ENCODE measurements at places on chromosomes 4 and X.

DNA sequence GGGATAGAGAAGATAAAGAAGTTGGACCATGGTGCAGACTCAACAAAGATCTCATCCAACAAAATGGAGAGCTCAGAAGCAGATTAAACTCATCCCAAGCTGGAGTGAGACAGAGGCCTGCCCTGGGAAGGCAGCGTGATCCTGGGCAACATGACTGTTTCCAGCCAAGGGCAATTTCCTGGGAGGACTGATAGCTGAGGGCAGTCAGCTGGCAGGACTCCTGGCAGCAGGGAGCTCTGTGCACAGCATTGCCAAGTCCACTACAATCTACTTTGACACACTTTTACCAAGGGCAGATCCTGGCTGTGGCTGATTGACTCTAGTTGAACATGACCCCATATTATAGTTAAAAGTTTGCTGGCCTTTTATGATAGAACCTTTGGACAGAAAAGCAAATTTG, 357.3 kb upstream of the RASGEF1B start:
- DNase-seq, result no peak

DNA sequence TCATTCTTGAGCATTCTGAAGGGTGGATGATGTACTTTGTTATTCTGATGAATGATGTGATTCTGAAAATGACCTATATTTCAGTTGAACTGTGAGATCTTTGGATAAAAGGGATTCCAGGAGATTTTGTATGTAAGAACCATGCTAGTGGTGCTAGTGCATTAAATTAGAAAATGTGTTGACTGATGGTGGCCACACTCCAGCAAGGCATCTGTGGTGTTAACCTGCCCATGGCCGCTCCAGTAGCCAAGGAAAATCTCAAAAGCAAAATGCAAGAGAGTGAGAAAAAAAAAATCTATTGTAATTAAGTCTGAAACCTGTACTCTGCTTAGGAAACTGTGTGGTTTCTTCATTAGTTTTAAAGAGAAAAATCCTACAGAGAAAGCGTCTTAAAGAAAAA, 93.5 kb downstream of the WWC2 start:
- no peak for DNase-seq

- DNase-seq, result no peak
Observed at GRCh38 chr4:79609817-79610216, 201.8 kb upstream of the GK2 start.

DNA sequence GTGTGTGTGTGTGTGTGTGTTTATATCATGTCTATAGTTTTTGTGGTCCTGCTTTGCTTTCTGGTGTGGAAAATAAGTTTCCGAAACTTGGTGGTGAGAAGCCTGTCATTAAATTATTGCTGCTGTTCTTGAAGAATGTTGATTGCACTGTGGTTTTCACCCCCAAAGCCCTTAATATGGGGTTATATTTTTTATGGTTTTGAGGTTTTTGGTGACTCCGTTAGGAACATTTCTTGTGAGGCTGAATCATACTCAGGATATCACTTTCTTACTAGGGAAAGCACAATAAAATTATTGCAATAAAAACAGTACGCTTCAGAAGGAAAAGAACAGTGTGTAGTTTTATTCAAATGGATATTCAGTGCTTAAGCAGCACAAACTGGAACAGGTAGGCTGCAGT, 539.1 kb upstream of the MAGEB18 start:
- no peak for DNase-seq

DNA sequence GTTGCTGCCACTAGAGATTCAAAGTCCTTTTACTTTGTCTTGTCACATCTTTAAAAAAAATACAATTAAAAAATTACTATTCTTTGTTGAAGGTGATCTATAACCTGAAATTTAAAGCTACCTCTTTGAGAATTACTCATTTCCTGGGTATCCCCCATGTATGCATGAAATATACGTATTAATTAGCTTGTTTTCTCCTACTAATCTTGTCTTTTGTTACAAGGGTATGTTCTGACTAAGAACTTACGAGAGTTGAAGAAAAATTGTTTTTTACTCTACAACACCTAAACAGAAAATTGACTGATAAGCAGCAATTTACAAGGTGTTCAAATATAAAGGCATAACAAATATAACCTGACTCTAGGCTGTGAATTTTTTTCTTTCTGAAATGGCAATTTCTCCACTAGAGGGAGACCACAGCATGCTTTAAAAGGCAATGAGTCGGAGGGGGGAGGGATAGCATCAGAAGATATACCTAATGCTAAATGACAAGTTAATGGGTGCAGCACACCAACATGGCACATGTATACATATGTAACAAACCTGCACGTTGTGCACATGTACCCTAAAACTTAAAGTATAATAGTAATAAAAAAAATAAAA, 249.6 kb downstream of the OPHN1 start:
- no peak for DNase-seq

- no peak for DNase-seq
Observed at GRCh38 chrX:103730796-103731493, 20.2 kb downstream of the TMEM31 start.

DNA sequence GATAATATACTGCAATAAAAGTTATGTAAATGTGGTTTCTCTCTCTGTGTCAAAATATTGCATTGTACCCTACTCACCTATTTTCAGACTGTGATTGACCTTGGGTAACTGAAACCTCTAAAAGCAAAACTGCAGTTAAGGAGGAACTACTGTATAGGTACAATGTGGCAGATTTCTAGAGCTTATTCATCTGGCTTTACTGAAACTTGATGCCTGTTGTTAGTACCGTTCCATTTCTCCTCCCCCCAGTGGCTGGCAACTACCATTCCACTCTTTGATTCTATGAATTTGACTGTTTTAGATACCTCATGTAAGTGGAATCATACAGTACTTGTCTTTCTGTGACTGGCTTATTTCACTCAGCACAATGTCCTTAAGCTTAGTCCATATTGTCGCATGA, 61.9 kb downstream of the HOPX start:
- no peak for DNase-seq

- DNase-seq, result no peak
Observed at GRCh38 chr4:120007191-120007871, 59.3 kb downstream of the MAD2L1 start.

DNA sequence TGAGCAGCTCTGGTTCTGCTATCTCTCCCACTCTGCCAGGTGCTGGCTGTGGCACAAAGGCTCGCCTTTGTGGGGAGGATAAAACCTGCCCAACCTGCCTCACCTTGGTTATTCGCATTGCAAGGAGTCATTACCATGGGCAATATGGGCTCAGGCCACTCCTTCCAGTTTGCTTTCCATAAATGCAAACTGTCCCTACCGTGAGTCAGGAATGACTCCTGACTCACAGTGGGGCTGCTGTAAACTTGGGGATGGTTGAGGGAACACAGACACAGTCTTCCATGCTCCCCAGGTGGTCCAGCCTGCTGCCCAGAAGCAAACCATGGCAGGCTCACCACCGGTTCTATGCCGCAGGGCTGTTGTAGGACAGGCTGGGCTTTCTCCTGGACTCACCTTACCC, 36.1 kb downstream of the COQ2 start:
- no peak for DNase-seq

- DNase-seq, result no peak
Observed at GRCh38 chr4:147299205-147299604, 181.7 kb upstream of the EDNRA start.

DNA sequence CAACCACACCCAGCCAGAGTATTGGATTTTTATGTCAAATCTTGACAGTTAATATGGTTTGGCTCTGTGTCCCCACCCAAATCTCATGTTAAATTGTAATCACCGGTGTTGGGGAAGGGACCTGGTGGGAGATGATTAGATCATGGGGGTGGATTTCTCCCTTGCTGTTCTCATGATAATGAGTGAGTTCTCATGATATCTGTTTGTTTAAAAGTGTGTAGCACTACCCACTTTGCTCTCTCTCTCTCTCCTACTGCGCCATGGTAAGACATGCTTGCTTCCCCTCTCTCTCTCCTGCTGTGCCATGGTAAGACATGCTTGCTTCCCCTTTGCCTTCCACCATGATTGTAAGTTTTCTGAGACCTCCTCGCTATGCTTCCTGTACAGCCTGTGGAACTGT, 86.9 kb upstream of the COX18 start:
- no peak for DNase-seq

- DNase-seq, result no peak
Observed at GRCh38 chr4:53618321-53618720, 27.0 kb upstream of the LNX1 start.

GRCh38 chr4:181528570-181529184, 714.5 kb upstream of the TENM3 start:
- DNase-seq, result no peak

DNA sequence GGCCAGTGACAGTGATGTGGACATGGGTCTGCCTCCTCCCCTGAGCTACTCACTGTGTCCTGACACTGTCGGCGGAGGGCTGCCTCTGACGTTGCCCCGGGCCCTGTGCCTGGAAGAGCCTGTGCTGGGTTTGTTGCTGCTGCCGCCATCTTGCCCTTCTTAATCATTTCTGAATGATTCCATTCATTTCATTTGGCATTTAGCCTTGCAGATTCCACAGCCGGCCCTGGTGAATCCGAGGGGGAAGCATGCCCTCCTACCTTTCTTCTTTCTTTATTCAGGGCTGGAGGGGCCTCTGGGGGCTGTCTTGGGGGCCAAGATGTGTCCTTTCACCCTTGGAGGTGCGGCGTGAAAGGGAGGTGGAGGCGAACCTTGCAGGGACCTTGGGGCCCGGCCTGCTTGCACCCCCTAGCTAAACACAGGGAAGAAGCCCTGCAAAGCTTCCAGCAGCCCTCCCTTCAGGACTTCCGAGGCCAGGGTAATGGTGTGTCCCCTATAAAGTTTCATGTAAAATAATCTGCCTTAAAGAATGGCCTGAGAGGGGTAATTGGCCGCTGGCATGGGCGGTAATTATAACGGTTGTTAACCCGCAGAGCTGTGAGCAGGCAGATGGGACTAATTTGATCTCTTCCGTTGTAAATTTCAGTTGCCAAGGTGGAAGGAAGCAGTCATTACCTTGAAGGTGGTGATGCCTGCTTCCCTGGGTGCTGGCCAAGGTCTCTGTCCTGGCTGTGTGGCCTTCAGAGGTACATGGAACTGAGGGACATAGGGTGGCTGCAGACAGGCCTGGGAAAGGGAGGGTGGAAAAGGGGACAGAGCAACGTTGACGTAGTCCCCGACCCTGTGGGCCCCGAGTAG, 92.3 kb downstream of the PSAPL1 start:
- no peak for DNase-seq

DNA sequence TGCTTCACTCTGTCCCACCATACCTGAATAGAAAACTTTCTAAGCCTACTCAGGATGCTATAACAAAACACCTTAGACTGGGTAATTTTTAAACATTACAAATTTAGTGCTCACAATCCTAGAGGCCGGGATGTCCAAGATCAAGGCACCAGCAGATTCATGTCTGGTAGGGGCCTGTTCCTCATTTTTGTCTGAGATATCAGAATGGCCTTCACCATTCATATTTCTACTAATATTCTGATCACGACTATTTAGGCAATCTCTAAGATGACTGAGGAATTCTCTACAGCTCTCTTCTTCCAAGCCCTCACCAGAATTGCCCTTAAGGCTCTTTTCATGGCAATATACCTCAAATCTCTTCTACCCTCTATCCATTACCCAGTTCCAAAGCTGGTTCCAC, 77.4 kb upstream of the NRK start:
- no peak for DNase-seq

GRCh38 chrX:15915959-15916703, 61.5 kb upstream of the AP1S2 start:
- no peak for DNase-seq

DNA sequence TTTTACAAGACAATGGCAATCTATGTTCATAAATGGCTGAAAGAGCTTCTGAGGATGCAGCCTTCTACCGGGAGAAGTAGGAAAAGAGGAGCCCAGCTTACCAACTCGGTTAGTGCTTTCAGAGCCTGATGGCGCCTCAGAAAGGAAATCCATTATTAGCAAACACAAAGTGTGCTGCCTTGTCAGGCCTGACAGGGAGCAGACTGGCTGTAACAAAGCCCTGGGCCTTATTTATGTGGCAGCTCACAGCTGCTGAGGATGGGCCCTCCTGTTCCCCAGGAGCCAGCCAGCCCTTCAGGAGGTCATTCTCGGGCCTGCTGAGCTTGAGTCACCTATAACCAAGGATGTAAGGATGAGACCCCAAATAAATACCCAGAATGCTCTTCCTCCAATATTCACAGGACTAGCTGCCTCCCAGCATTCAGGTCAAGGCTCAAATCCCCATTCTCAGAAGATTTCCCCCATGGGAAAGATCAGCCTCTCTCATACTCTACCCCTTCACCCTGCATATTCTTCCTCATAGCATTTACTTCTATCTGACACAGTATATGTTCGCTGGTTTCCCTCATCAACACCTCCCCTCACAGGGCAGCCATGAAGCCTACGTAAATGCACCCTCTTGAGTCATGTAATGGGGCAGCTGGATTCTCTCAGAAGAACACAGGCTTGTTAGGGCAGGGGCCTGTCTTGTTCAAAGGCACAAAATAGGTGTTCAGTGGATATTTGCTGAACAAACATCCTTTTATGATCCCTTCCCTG, 227.0 kb upstream of the RASGEF1B start:
- DNase-seq, result no peak

GRCh38 chr4:115780835-115781234, 667.4 kb upstream of the NDST4 start:
- DNase-seq, result no peak

- no peak for DNase-seq
Observed at GRCh38 chr4:72568959-72569718, at the start of gene ADAMTS3. TSS of gene ADAMTS3 (minus strand) at chr4:72569221. CDS start at chr4:72568762, 459 bp downstream.

- DNase-seq, result no peak
Observed at GRCh38 chr4:45353161-45353560, 626.8 kb upstream of the GNPDA2 start.

- DNase-seq, result no peak
Observed at GRCh38 chr4:35836596-35836995, 407.7 kb downstream of the ARAP2 start.

GRCh38 chr4:7904952-7905915, 34.4 kb downstream of the AFAP1 start:
- DNase-seq, result no peak

DNA sequence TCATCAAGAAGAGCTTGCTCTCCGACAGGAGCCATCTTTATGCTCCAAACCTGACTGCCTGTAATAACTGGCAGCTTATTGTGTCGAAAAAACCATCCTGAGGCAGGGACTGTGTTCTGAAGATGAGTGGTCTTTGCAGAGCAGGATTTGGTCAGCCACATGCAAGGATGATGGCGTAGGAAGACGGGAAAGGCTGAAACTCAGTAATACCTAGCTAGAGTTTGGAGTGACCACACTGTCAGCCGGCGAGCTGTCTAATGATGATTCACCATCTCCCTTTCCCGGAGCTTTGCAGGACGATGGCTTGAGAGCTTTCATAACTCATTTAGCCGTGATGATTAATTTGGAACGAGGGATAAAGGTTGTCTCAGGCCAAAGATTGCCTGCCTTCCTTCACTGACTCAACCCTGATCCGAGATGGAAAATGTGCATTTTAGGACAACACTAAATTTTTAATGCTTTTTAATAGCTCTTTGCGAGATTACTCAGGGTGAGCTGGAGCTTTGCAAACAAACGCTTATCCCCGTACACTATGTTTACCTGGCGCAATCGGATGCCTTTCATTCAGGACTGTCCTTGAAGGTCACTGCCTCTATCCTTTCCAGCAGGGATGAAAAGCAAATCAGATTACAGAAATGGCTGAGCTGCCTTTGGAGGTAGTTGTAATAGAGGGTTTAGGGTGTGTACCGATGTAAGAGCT, 288.5 kb downstream of the ASMT start:
- DNase-seq, result no peak

- no peak for DNase-seq
Observed at GRCh38 chr4:13430834-13431568, 53.1 kb downstream of the RAB28 start.
